ENCODE measurements at places on chromosomes 5 and 9.

- DNase-seq: peak; percentile 28
These were observed 38.4 kb downstream of the SH3TC2 start for GRCh38 chr5:149024477-149024876.

GRCh38 chr5:132024789-132025402, 13.4 kb upstream of the ACSL6 start:
- DNase-seq: no peak

- no peak for DNase-seq
These were observed 160.3 kb upstream of the SLC28A3 start for GRCh38 chr9:84500826-84501225.

DNA sequence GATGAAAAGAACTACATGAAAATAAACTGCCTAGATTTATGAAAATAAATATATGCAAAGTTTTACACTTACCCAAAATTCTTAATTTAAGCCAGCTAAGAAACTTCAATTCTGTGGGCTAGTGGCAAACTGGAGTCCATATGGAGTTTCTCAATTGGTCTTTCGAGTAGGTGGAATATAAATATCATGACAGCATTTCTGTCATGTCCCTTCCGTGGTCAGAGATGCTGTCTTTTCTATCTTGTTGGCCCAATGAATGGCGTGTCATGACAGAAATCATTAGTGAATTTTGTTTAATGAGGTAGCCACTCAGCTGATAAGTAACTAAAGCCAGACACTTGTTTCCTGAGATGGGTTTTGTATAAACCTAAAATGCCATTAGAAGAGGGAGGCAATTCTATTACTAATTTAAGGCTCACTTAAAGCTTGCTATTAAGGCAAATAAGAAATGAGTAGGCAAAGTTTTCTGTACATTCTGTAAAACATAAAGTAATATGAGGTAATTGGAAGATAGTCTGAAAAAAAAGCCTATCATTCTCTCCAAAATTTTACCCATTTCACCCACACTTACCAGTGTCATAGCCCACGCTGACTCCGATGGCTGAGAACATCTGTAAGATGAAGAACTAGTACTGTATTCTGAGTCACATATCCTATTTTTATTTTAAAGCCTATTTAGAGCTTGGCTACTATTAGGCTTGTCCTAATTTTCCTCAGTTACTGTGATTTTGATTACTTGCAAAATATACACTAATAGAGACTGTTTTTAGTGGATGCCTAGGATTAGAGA, 419.3 kb upstream of the MEF2C start:
- no peak for DNase-seq

GRCh38 chr9:94821098-94821887, 94.8 kb downstream of the AOPEP start:
- DNase-seq: no peak

GRCh38 chr9:33142535-33142934, 24.6 kb downstream of the B4GALT1 start:
- no peak for DNase-seq

DNA sequence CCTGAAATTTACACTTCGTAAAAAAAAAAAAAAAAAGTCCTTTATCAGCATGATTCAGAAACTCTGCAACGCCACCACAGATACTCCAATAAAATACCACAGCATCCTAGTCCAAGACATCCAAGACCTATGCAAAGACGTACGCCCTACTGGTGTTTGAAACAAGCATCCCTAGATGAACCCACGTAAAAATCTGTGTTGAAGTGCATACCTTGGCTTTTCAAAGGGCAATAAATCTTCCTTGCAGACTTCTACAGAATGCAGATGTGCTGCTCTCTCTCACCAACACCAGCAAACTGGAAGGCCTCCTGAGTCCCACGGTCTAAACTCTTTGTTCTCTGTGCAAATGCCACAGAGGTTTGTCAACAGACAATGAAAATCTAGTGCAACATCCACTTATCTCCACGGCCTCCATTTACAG, 38.8 kb downstream of the MYO10 start:
- DNase-seq: peak; percentile 3

DNA sequence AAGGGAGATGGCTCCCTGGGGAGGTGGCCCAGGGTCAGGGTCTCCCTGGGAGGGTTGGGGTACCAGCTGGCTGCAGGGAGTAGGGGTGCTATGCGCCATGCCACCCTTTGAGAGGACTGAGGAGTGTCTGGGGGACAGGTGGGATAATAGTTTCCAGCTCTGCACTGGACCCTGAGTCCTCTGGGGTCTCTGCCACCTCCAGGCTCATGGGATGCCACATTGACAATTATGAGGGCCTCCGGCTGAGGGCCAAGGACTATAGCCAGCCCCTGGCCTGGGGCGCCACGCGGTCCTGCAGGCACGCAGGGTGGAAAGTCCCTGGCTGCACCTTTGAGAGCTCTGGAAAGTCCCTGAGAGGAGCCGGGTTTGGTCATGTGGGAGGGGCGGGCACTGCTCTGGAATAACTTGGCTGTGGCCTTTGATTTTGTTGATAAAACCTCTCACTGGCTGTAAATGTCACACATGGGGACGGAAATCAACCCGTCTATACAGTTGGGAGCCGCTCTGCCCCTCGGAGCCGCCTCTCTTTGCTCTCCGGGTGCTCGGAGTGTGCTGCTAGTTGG, 16.0 kb downstream of the TRAF2 start:
- no peak for DNase-seq

GRCh38 chr5:163535290-163535689, 29.9 kb downstream of the MAT2B start:
- DNase-seq: no peak

GRCh38 chr5:127746756-127747155, 43.6 kb downstream of the CCDC192 start:
- peak; percentile 22 for DNase-seq

DNA sequence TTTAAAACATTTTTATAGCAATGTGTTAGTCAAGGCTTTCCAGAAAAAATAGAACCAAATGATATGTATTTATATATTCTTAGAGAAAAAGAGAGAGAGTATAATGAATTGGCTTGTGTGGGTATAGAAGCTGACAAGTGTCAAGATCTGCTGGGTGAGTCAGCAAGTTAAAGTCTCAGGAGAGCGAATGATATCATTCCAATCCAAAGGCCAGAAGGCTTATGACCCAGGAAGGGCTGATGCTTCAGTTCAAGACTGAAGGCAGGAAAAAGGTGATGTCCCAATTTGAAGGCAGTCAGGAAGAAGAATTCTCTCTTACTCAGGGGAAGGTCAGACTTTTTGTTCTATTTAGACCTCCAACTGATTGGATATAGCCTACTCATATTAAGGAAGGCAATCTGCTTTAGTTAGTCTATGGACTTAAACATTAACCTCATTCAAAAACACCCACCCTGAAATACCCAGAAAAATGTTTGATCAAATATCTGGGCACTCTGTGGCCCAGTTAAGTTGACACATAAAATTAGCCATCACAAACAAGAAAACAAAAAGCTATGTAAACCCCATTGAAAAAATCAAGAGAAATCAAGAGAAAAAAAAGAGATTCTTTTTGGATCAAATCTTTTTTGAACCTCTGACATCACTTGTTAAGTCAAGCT, 189.6 kb downstream of the PIK3R1 start:
- DNase-seq: no peak

GRCh38 chr5:175887463-175887862, 16.1 kb downstream of the CPLX2 start:
- no peak for DNase-seq

GRCh38 chr9:133332381-133332730, 3.6 kb downstream of the SURF6 start:
- no peak for DNase-seq

DNA sequence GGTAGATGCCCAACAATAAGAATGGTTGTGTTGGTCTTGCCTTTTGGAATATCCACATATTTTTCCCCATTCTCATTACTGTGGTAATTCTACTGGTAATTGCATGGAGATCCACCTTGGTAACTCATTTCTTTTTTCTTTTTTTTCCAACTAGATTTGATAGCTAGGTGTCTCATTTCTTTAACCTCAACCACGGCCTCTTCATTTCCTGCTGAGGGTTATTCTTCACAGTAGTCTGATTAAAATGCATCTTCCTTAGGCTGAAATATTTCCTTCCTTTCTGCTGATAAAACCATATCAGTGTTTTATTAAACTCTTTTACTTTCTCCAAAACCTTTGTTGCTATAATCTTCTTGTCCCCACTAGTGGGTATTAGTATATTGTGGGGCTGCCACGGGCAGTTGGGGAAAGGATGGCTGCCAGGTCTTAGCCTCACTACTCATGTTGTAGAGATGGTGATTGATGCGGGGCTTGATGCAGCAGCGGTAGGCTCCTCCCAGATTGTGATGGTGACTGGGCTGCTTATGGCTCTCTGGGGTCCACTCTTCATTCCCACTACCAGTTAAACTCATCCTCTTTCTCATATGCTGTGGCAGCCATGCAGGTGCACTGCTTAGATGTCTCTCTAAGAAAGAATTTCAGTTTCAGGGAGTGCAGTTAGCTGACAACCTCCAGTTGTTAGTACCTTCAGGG, 35.9 kb downstream of the KIF2A start:
- no peak for DNase-seq

- DNase-seq: no peak
These were observed 58.0 kb upstream of the COL15A1 start for GRCh38 chr9:98885575-98886295.

DNA sequence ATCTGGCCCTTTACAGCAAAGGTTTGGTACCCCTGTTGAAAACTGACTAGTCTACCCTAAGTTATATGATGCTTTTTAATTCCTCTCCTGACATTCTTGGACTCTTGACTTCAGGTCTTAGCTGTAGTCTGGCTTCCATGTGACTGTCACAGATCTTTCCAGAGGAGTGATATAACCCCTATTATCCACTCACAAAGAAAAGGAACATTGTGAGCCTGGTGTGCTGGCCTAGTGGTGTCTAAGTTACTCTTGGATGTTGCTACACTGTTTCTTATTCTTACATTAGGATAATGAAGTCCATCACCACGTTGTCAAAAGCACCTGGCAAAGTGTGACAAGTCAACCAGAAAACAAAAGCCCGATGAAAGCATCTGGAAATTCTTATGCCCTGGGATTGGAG, 49.8 kb downstream of the RAD23B start:
- no peak for DNase-seq

DNA sequence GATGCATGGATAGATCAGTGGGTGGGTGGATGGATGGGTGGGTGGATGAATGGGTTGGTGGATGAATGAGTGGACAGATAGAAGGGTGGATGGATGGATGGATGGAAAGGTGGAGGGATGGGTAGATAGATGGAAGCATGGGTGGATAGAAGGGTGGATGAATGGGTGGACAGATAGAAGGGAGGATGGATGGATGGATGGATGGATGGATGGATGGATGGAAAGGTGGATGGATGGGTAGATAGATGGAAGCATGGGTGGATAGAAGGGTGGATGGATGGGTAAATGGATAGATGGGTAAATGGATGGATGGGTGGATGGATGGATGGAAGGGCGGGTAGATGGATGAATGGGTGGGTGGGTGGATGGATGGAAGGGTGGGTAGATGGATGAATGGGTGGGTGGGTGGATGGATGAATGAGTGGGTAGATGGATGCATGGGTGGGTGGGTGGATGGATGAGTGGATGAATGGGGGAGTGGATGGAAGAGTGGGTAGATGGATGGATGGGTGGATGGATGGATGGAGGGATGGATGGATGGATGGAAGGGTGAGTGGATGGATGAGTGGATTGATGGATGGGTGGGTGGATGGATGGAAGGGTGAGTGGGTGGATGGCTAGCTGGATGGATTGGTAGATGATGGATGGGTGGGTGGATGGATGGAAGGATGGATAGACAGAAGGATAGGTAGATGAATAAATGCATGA, 87.7 kb upstream of the ASS1 start:
- no peak for DNase-seq

DNA sequence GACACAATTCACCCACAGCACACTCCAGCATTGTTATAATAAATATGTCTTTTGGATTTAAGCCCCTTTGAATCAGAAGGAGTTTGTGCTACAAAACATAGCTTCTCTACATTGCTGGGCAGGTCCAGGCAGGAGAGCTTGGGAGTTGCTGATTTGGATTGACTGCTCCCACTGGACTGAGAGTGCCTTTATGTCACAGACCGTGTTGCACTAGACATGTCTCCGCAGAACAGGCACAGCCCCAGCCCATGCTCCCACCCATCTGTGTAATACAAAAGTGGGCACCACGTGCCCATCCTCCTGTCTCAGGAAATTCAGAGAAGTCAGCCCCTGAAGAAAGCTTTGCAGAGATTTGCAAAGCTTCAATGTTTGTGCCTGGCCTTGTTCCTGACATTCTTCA, 117.1 kb downstream of the MED10 start:
- no peak for DNase-seq

GRCh38 chr9:125110464-125110863, 32.9 kb downstream of the SCAI start:
- DNase-seq: no peak

DNA sequence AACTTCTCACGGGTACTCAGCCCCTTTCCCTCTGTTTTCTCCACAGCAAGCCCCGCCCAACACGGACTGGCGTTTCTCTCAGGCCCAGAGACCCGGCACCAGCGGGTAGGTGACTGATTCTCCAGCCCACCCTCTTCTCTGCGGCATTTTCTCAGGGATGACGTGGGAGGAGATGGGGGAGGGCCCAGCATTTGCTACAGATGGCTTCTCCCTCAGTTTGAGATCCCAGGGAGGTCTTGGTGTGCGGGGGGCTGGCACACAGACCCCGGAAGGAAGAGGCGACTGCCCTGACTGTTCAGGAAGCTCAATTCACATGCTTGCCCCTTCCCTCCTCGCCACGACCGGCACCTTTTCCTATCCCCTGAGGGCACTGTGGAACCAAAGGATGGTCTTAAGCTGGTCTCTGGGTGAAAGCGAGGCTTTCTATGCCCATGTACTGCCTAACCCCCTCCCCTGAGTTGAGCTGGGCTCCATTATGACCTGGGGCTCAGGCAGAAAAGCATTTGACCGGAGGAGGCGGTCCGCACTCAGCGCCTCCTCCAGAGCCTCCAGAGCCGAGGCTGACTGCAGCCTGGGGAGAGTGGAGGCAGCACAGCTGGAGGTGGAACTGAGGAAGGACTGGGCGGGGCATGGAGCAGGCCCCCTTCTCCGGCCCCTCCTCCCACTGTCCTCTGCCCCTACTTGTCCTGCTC, 6.0 kb downstream of the PCDHGC5 start:
- no peak for DNase-seq

DNA sequence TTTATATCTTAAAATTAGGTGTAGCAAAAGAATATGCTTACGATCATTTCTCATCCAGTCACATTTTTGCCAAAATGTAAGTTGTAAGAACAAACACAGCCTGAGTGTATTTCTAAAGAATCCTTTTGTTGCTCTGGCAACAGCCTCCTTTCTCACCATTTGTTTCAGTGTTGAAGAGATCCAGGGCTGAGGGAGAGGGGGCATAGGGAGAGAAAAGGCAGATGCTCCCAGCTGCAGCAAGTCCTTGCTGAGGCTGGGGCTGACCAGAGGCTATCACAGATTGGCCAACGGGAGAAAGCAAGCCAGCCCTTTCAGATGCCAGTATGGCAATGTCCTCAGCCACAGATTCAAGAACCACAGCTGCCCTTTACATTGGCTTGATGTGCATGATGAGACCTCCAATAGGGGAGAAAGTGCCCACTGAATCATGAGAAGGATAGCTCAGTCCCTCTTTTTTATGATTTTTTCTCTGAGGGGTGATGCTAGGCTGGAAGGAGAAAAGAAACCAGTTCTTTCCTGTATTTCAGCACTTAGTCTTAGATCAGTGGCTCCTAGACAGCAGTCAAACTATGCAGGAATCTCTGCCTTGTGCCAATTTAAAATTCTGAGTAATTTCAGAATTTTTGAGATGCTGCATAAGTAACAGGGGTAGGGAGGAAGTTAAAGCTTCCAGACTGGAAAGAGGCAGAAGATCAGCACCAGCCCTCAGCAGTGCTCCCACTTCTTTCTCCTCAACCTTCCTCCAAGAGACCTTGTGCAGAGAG, 142.1 kb downstream of the LHFPL2 start:
- DNase-seq: no peak
